ENCODE measurements at places on chromosomes 6 and 20.

DNA sequence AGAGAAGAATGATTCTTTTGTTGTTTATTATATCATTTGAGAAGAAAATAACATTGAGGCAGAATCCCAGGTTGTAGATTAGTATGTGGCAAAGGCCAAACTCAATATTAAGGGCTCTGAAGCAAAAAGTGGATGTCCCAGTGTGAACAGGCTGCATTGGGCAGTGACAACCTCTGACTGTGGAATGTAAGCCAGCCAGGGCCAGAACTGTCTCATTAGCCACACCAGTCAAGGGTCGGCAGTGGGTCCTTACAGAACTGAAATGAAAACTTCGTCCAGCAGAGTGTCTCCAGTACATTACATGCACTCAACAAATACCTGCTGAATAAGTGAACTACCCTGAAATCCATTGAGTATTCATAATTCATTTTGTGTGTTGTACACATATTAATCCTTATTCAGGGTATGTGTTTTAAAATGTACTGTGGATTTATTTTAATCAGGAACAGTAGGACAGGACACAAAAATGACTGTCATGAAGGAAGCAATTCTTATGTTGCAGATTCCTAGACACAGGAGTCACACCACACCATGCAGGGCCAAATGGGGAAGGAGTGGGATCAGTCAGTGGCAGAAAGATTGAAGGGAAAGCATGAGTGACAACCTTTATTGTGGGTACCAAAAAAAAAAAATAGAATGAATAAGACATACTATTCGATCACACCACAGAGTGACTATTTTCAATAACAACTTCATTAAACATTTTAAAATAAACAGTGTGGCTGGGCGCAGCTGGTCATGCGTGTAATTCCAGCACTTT is 64.9 kb upstream of the UTRN start:
- DNase-seq: no peak

GRCh38 chr6:122806291-122806690 is 17.2 kb downstream of the SMPDL3A start:
- DNase-seq: no peak

- DNase-seq: no peak
Observed at GRCh38 chr6:69129046-69129445, 494.0 kb downstream of the ADGRB3 start.

DNA sequence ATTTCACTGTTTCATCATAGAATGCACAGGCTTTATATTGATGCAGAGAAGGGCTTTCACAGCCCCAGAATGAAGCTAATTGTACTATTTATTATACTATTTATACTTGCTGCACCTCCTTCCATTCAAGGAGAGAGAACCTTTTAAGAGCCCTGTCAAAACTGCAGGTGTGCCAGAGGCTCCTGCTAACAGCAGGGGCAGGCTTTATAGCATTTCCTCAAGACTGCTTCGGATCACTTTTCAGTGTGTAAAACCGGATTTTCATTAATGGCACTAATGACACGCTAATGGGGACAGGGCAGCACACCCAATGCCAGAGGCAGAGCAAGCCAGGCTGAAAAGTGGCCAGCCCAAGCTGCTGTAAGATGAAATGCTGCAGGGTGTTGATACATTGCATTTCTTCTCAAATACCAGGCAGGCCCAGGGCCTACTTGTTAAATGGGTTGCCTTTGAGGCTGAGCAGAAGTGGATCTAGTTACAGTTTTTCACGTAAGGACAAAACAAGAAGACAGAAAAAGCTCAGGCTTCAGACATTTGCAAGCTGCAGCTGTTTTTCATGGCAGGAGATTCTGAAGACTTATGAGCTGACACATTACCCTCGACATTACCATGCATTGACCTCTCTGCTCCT is 487.7 kb upstream of the BTBD3 start:
- no peak for DNase-seq

DNA sequence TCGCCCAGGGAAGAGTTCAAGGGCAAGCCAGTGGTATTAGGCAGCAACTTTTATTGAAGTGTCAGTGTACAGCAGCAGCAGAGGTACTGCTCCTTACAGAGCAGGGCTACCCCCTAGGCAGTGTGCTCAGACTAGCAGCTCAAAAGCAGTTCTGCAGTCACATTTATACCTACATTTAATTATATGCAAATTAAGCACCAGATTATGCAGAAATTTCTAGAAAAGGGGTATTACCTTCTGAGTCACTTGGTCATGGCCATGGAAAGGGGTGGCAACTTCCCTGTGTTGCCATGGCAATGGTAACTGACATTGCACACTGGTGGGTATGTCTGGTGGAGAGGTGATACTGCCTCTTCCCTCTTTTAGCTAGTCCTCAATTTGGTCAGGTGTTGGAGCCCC is 2.1 kb upstream of the ZKSCAN4 start:
- no peak for DNase-seq

DNA sequence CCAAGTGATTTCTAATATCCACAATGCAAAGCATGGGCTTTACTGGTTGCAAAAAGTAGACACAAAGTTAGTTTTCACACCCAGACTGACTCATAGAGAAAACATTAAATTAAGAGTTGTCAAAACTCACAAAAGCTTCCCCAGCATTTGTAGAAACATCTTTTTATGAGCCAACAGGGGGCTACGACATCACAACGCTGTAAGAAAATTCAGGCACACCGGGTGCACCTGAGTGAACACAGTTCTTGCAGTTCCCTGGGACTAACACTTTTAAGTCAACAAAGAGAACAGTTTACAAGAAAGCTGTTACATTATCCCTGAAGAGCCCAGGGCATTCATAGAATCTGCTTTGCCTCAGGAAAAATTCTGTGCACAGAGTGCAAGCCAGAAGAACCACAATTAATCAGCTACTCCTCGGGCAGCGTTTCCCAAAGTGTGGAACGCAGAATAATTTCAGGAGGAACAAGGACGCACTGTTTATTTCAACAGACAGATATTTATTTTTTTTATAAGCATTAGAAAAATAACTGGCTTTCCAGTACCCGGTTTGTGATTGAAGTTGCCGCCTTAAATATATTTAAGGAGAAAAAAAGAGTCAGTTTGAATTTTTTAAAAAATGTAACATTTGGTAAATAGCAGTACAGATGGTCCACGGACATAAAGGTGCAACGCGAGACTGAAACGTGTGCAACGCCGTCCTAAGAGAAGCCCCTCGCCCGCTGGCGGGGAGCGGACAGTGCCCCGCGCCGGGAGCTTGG is 1.2 kb downstream of the NCOA5 start:
- DNase-seq: peak; percentile 45

- no peak for DNase-seq
Observed at GRCh38 chr6:27250277-27251111, 3.0 kb downstream of the PRSS16 start.

- no peak for DNase-seq
Observed at GRCh38 chr6:120198033-120198432, 848.5 kb upstream of the MAN1A1 start.

- no peak for DNase-seq
Observed at GRCh38 chr20:47817573-47817972, 32.3 kb upstream of the SULF2 start.

DNA sequence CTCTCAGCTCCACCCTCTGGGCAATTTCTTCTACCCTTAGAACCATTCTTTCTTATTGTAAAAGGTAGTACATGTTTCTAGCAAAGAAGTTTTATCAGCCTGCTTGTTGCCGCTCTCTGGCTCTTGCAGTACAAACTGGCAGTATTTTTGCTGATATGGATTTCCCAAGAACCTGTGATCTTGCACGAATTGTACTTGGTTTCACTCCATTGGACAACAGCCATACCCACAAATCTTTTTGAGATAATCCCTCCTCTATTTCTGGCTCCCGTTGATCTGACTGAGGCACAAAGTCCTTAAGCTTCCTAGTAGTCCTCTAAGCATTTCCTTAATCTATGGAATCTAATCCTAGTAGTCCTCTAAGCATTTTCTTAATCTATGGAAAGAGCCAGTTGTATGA is 487.0 kb upstream of the PTCHD4 start:
- no peak for DNase-seq

DNA sequence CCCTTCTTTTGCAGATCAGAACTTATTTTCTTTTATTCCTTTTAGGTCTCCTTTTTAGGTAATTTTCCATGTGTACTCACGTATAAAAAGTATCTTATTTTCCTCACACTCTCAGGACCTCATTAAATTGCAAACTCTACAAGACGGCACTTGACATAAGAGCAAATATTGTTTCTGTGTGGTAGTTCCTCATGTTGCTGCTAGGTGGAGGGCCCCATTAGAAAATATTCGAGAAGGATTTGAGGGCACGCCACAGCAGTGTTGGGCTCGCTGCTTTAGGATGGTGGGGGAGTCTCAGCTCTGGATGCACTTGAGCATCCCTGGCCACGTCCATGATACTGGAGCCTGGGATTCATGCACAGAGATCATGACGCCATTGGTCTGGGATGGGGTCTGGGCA is 64.9 kb upstream of the ZFP64 start:
- no peak for DNase-seq

DNA sequence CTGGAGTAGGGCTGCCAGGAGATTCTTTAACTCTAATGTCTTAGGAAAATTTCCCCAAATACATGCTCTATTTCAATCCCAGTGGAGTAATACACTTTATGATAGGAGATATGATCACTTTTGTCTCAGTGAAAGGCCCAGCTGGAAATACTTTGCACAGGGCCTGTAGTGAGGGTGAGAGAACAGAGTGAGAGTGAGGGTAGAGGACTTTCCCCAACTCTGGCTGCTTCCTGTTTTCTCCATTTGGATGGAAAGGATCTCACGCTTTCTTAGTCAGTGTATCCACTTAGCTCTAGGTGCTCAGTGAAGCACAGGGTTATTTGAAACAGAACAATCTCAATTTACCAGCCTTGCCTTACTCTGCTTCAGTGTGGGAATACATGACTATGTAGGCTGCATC is 36.6 kb downstream of the FAM229B start:
- no peak for DNase-seq

- DNase-seq: no peak
Observed at GRCh38 chr6:145453376-145453775, 281.9 kb downstream of the EPM2A start.
